ENCODE measurements at places on chromosomes 4 and X.

DNA sequence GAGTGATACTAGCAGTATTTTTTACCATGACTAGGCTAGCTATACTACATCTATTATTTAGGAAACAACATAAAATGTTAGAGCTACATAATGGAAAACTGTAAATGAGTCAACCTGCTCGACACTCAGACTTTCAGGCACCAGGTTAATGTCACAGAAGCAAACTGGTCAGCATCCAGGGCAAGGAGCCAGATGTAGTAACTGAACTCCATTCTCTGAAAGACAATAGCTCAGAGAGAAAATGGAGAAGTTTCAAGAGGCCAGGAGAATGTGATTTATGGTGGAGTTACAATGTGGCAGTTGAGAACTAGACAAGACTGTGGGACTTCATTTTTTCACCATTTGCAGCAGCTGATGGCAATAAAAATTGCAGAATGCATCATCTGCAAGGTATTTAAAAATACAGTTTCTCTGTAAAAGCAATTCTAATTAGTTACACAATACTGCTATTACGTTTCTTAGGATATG, 342.7 kb upstream of the PABPC4L start:
- DNase-seq: peak; percentile 74

GRCh38 chrX:40460926-40461325, 119.8 kb upstream of the ATP6AP2 start:
- DNase-seq: no peak

DNA sequence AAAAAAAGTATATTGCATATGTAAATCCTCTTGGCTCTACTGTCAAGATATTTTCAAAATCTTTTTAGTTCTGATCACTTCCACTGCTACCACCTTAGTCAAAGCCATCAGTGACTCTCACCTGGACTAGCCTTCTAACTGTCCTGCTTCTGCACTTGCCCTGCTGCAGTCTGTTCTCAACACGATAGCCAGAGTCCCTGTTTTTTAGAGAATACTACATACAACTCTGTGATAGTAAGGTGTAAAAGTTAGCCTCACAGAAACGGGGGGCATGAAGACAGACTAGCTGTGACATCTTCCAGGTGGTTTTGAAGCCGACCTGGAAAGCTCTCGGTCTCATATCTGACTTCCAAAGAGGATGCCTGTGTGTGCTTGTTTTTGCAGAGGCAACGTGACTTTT, 24.7 kb downstream of the EIF2S3 start:
- DNase-seq: no peak

DNA sequence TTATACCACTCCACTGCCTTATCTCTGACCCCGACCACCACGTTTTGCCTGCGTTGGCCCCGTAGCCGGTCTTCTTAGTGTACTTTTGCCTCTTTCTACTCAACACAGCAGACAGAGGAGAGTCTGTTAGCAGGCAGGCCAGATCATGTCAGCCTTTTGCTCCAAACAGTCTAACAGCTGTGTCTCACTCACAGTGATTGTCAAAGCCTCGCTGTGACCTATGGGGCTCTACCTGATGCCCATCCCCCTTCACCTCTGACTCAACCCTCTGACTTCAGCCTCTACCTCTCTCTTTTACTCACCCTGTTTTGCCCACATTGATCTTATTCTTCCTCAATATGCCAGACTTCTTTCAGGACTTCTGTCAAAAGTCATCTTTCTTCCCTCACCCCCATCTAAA, 127.1 kb downstream of the TRIML1 start:
- DNase-seq: no peak

GRCh38 chrX:54494989-54495813, 833 bp downstream of the FGD1 start:
- DNase-seq: no peak

DNA sequence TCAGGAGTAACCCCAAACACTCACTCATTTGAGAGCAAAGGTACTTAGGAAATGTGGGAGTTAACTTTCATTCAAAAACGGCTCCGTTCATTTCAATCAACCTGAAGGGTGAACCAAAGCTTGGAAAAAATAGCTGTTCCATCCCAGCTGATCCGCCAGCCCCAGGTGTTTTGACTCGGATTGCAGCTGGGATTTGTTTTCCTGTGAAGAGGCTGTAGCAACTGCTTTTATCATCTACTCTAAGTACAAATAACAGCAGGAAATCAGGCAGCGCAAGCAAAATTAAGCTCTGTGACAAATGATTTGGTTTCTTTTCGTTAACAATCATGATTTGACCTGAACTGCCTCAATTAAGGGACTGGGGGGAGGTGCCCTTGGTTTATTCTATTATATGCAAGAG, 154.7 kb downstream of the BEND2 start:
- no peak for DNase-seq

GRCh38 chrX:136065044-136065671, 79.9 kb downstream of the SLC9A6 start:
- peak; percentile 26 for DNase-seq

DNA sequence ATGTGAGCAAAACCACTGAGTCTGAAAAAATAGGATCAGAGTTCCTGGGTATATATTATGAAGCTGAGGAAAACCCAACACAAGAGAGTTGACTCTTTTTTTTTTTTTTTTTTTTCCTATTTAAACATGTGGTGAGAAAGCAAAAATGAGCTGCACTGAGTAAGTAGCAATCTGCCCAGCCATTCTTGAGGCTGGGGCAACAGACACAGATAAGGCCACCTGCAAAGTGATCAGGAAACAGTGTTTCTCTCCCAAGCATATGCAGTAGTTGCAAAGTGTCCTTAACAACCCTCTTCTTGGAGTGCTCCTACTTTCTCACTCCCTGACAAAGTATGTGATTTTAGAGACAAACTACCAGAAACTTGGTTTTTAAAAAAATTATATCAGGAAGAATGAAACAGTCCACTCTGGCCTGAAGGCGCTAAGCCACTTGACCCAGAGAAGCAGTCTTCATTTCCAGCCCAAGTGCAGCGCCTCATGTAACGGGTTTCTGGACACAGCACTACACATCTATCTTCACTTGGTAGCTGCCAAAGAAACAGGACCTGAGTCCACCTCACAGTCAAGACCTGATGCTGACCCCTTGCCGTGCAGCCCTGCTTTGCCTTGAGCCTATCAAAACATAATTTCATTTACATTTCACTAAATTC, 124.6 kb upstream of the MAP3K15 start:
- no peak for DNase-seq
